ENCODE measurements at places on chromosomes 7 and 10.

- no peak for DNase-seq
Measured at GRCh38 chr10:87866412-87866974, 3.1 kb downstream of the PTEN start.

DNA sequence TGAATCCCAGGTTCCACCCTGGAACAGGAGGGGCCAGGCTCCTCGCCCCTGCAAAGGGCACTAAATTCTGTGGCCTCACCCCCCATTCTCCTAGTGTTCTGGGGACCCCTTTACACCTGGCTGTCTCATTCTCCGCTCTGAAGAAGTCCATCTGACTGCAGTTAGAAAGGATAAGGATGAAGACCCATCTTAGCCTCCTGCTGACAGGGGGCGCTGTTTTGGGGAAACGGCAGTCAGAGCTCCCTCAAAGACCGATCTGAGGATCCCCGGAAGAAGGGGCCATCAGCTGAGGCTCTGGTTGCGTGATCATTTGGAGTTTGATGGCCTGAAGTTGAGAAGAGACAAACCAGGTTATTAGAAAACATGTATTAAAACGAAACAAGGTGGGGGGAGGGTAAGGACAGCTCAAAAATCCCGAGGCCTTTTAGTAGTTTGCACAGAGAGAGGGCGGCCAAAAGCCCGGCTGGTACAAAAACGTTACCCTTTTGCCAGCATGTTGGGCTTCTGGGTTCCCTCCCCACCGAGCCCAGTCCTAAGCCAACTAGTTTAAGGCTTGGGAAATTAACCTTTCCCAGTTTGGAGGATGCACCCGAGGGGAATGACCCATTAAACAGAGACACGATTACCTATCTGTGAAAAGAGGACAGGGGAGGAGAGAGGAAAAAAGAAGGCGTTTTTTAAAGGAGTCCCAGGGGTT, 102.8 kb downstream of the CHN2 start:
- DNase-seq = no peak

DNA sequence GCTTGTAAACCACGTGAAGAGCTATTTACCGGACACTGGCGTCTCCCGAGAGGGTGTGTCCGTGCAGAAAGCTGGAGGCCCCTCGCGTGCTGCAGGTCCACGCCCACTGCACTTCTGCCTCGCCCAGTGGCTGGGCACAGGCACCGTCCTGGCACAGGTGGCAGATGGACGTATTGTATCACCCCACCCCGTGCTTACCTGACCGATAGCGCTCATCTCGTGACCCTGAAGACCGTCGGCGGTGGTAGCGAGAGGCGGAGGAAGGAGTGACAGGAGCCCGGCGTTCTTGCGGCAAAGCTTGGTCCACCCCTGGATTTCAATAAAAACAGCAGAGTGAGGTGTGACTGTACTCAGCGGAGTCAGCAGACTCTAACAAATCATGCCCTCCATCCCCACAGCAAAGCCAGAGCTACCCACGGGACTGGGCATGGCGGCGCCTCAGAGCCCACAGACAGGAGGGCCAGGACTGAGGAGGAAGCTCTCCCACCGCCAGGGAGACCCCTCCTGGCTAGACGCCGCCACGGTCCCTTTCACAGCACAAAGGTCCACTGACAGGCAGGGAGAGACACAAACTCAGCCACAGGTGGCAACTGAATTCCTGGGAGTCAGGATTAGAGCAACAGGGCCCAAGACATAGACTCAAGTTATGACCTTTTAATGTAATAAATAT, 217.1 kb downstream of the DIP2C start:
- DNase-seq = no peak

- peak; percentile 9 for DNase-seq
Measured at GRCh38 chr7:102322202-102322715, 34.0 kb downstream of the SPDYE6 start.

GRCh38 chr7:1248143-1248915, 15.7 kb downstream of the UNCX start:
- DNase-seq = no peak

GRCh38 chr7:935874-936385, 18.6 kb downstream of the ADAP1 start:
- no peak for DNase-seq

- no peak for DNase-seq
Measured at GRCh38 chr10:43816351-43817321, 168.0 kb upstream of the ZNF32 start.

DNA sequence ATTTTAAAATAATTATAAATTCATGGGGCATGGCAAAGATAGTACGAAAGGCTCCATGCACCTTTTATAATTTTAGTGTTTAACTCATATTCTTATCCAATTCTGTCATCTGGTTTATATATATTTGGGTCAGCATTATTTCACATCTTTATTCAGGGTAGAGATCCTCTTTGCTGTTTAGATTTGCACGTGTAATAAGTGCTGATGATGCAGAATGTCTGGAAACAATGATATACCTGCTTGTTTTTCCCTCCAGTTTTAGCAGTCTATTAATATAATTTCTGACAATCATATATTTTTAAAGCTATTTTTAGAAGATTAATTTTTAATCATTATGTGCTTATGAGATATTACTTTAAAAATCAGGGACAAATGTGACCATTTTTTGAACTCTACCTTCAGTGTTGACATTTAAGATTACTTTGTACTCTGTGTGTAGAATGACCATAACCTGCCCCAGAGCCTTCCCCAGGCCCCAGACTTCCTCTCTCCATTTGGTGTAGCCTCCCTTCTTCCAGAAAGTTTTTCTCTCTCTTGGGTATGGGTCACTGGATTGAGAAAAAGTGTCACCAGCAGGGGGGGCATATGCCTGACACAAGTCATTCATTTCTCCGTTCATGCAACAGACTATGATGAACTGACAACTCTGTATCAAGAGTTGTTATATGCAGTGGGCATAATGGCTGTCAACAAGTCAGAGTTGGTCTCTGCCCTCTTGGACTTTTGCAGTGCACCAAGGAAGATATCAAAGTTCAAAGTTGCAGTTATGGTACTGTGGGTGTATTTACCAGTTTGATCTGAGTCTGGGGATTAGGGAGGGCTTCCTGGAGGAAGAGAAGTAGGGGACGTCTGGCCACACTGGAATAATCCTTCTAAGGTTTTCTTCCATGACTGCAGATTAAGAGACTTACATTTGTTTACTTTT, 192.6 kb upstream of the CCDC6 start:
- no peak for DNase-seq

DNA sequence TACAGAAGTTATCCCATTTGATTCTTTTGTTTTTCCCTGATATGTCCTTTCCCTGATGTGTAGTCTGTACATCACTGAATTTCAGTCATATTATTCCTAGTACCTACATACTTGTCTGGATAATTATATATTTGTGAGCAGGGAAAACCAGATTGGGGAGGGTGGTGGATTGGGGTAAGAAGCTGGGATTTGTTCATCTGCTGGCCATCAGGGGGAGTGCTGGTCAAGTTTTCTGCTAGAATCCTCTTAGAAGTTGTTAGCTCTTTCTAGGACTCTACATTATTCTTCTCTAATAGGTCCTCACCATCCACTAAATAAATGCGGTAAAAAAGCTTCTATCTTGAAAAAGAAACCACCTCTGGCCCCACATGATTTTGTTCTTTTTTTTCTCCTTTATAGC, 232.7 kb upstream of the TAC1 start:
- DNase-seq = peak; percentile 7

DNA sequence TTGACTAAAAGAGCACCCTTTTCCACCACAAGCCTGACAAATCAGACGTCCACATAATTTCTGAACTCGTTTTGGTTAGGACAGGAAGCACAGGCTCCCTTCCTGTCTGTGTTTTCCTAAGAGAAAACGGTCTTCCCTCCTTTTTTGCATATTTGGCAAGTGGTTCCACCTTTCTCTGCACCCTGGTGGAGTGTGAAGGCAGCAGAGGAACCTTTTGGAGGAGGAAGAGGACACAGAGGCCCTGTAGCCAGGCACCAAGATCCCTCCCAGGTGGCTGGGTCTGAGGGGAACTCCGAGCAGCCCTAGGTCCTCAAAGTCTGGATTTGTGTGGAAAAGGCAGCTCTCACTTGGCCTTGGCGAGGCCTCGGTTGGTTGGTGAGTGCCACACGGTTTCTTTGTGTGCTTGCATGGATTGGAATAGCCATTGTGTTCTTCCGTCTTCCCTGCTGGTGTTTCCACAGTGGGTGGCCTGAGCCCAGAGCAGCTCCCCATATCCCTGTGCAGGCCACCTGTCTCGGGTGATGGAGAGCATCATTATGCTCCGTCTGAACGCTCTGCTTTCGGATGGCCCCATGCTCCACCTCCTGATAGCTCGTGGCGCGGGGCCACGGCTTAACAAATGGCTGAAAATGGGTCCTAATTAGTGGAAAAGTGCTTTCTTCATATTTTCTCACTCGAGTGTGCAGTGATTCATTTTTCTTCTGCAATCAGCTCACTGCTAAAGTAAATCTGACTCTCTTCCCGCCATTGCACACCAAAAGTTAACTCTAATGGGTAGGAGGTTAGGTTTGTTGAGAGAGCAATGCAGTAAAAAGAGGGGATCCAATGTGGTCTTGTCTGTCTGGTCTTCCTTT, 4.2 kb downstream of the IKZF1 start:
- DNase-seq = no peak

- DNase-seq = no peak
Measured at GRCh38 chr10:63752318-63752717, 231.1 kb downstream of the REEP3 start.

DNA sequence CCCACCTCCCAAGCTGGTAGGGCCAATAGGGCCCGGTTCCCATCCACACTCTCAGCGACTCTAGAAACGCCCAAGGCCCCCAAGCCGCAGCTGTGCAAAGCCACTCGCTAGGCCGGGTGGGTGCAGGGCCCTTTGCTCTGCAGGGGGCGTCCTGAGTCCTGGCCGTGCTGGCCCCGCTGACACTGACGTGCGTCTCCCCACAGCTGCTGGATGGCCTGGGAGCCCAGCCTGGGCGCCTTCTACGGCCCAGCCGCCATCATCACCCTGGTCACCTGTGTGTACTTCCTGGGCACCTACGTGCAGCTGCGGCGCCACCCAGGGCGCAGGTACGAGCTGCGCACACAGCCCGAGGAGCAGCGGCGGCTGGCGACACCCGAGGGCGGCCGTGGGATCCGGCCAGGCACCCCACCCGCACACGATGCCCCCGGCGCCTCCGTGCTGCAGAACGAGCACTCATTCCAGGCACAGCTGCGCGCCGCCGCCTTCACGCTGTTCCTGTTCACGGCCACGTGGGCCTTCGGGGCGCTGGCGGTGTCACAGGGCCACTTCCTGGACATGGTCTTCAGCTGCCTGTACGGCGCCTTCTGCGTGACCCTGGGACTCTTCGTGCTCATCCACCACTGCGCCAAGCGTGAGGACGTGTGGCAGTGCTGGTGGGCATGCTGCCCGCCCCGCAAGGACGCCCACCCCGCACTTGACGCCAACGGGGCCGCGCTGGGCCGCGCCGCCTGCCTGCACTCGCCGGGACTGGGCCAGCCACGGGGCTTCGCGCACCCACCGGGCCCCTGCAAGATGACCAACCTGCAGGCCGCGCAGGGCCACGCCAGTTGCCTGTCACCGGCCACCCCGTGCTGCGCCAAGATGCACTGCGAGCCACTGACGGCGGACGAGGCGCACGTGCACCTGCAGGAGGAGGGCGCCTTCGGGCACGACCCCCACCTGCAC, 31.6 kb upstream of the KNDC1 start:
- DNase-seq = no peak

- no peak for DNase-seq
Measured at GRCh38 chr10:112148331-112148730, 35.2 kb downstream of the GPAM start.

DNA sequence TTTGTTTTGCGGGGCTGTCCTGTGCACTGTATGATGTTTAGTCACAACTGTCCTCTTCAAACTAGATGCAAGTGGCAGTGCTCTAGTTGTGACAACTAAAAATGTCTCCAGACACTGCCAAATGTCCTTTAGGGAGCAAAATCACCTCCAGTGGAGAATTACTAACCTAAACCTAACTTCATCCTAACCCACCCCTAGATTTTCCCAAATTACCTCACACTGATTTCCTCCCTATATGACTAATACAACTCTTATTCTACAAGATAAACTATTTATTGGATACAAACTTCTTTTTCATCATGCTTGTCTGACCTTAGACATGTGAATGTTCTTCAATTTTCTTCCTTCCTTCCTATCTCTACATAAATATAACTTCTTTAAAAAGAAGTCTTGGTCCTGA, 26.4 kb downstream of the PNPLA8 start:
- DNase-seq = no peak

DNA sequence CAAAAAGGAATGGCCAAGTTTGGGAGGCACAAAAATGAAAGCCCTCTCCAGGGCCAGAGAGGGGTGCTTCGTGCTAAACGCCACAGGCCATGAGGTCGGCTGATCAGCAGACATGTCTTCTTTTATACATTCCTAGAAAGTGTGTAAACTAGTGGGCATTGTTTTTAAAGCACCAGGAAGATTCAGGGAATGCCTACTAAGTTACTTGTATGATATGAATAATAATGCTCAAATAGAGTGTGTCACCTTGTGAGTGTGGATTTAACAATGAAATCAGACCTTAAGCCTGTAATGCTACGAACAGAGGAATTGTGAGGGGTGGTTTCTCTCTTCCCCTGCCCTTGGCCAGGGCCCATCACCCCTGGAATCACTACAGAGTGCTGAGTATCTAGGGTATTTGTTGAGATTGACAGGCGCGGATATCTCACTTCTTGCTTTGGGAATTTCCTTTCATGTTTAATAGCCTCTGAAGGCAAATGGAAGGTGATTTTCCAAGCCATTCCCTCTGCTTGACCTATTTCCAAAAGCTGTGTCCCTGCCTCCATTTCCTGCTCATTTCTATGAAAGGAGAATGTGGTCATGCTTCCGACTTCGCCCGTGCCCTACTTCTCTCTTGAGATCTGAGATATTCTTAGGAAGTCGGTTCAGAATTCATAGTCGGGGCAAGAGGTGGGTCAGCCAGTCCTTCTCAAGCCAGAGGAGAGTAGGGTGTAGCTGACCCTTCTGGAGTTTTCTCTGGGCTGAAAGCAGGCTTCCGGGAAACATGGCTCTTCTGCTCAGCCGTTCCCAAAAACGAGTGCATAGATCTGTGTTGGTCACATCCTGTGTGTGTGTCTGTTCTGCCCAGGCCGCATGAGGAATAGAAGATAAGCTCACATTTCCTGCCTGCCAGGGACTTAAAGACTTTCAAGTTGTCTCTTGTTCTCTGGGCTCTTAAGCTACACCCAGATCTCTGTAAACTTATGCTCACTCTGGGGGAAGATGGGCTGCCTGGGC, 167.8 kb upstream of the ITGB1 start:
- DNase-seq = no peak

- no peak for DNase-seq
Measured at GRCh38 chr7:148084138-148084537, 506.4 kb upstream of the C7orf33 start.

GRCh38 chr10:48626447-48626846, 21.6 kb upstream of the ARHGAP22 start:
- no peak for DNase-seq

- DNase-seq = no peak
Measured at GRCh38 chr10:100819424-100819823, 74.0 kb downstream of the PAX2 start.

DNA sequence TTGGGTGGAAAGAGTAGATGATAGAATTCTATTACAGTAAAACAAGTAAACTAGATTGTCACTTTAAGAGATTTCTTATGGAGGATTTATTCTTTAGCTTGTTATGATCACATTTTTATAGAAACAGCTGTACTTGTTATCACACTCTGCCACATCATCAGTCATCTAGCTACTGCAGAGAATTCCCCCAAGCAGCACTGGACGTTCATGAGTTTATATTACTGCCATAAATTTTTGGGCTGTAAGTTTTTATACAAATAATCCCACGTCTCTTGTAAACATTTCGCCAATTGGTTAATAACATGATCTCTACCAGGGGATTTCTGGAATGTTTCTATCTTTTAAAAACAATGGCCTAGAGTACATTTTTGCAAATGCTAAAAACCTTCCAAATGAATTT, 238.8 kb downstream of the POLR1F start:
- DNase-seq = no peak

Measured in 8988T (cell line).